HuH-7 (cell line): ENCODE measurements at places on chromosomes 4 and X.
A peak's percentile ranks its signal among the peaks of the same experiment; 100 is the strongest.

DNA sequence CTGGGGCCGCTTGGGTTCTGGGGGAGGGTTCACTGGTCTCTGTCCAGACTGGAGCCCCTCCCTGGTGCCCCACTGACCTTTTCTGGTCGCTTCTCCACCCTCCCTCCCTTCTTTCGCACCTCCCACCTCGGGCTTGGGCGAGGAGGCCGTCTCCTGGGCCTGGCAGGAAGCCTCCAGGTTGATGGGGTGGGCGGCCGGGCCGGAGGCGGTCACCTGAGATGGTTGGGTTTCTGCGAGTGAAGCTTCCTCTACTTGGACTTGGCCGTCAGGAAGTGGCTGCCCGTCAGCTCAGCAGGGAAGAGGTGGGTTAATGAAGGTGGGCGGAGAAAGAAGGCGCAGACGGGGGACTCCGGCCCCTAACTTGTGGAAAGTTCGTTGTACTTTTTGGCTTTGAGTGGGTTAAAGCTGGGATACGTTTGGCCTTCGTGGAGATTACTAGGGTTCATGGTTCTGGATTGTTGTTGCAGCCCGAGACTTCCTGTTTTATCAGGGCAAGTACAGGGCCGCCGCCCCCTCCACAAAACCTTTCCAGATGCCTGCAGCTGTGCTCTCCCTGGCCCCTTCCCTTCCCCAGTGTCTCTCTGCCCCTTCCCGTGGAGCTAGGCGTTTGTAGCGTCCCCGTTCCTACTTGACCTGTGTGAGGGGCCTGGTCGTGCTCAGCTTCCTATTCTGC is 1.2 kb downstream of the AKAP17A start:
- DNase-seq = no peak

GRCh38 chr4:162265802-162266201 is 102.0 kb upstream of the FSTL5 start:
- DNase-seq = no peak

DNA sequence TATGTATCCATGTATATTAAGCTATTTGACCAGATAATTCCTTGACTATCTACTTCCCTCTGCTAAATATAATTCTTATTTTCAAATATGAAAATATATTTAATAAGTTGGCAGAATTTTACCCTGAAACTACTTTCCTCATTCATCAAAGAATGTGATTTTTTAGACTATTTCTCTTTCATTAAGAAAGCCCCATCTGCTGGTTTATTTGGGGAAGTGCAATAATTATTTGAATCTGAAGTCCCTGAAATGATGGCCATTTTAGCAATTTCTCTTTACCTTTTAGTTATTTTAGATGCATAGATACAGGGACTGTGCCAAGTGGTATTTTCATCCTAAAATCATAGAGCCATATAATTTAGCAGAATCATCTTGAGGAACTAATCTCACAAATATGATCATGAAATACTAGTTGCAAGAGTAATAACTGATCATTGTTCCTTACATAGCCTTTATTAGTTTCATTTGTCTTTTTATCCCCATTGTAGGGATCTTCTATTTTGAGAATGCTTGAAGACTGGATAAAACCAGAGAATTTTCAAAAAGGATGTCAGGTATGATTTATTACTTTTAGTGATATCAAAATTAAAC is 39.0 kb downstream of the ENPEP start:
- DNase-seq = no peak

DNA sequence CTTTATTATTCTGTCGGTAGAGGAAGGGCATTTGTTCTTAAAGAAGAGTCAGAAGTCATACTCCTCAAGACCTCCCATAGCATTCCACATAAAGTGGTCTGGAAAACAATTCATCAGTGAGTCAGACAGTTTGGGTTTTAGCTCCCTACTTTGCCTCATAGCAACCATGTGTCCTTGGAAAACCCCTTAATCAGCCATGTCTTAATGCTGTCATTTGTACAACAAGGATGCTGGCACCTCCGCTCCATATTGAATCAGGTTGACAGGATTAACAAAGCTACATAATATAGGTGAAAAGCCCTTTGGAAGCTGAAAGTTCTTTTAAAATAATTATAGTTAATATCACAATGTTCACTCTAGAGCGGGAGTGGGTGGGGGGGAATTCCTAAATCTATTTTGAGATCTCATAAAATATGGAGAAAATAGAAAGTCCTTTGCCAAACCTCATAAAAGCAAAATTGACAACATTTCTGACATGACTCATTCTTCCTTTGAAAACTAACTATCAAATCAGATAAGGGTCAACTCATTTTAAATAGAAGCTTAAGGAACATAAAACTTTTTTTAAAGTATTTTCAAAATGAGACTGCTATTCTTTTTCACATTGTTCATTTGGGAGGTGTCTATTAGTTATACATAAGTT is 37.3 kb upstream of the GUCY1A1 start:
- DNase-seq = no peak

GRCh38 chr4:2712261-2712842 is 43.8 kb downstream of the TNIP2 start:
- peak; percentile 31 for DNase-seq

- no peak for DNase-seq
These were observed 4.5 kb upstream of the FGF16 start for GRCh38 chrX:77442728-77443127.

DNA sequence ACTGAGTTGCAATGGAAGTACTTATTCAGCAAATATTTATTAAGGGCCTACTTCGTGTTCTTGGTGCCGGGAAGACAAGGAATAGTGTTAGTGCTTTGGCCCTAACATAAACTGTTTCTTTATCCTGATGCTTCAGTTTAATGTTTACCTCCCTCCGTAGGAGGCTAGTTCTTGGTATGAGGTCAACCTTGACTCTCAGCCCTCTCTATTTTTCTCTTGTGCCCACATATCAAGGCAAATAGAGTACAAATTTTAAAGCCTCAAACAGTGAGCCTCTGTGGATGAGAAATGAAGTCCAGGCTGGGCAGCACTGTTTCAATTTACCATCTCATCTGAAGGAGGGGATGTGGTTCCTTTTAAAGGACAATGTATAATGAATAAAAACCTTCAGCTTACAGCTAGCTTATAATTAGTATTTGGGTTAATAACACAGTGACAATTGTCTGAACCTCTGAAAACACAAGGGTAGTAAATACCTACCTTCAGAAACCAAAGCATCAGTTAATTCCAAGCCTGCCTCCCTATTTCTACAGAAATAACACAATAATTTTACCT is 68.5 kb downstream of the SH3RF1 start:
- DNase-seq = no peak

- no peak for DNase-seq
These were observed 6.5 kb downstream of the TBC1D14 start for GRCh38 chr4:6916069-6916586.

DNA sequence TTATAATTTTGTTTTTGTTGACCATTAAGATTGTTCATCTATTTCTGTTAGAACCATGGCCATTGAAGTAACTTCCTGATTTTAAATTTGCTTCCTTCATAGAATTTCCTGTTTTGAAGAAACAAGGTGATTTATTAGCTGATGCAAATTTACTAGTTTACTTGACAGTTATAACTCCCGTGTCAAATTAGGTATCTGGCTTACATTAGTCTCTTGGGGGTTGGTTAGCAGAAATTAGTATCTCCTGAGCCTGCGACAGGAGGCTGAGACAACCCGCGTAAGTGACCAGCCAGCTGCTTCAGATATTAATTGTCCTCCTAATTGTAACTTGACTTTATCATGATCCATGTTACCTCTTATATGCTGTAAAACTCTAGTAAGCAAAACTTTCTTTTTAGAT is 154.3 kb downstream of the CFAP299 start:
- no peak for DNase-seq

- DNase-seq = no peak
These were observed 101.9 kb downstream of the CEP135 start for GRCh38 chr4:56050625-56051024.

GRCh38 chr4:165602621-165603020 is 223.8 kb downstream of the CPE start:
- DNase-seq = no peak

- no peak for DNase-seq
These were observed 569.4 kb downstream of the BCOR start for GRCh38 chrX:39528161-39528916.

DNA sequence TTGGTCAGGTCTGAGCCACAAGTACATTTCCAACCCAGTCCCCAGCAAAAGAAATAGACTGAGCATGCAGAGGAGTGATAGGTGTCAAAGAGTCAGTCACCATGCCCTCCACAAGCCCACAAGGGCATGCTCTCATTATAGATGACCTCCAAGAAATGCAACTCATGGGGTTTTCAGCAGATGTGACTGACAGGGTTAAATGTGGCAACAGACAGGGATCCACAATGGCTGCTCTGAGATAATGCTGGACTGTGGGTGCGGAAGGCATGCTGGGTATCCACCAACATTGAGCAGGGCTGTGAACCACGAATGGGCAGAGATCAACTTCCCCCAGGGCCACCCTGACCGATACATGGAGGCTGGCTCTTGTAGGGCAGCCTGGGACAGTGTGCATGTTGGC is 115.8 kb downstream of the BCOR start:
- DNase-seq = no peak

- DNase-seq = no peak
These were observed 1.4 kb downstream of the MAEA start for GRCh38 chr4:1291091-1291490.

- DNase-seq = peak; percentile 34
These were observed 999 bp upstream of the CTBP1 start for GRCh38 chr4:1249731-1250526.

GRCh38 chr4:158873795-158874401 is 105.1 kb downstream of the FNIP2 start:
- DNase-seq = no peak

DNA sequence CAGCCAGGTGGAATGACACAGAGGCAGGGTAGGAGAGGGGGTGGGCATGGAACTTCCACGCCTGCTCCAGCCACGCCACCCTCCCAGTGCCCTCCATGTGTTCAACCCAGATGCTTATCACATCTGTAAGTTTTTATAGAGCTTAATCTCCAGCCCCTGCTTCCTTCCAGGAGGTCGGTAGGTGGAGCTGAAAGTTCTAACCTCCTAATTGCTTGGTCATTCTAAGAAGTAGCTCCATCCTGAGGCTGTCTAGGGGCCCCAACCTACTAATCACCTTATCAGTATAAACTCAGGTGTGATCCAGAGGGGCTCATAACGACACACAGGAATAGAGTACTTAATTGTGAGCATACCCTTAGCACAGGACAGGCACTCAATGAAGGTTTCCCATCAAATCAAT is 18.3 kb downstream of the QDPR start:
- no peak for DNase-seq

GRCh38 chr4:65645185-65645584 is 25.1 kb downstream of the EPHA5 start:
- DNase-seq = no peak

- no peak for DNase-seq
These were observed 1270.9 kb downstream of the ADGRL3 start for GRCh38 chr4:62471021-62471420.

DNA sequence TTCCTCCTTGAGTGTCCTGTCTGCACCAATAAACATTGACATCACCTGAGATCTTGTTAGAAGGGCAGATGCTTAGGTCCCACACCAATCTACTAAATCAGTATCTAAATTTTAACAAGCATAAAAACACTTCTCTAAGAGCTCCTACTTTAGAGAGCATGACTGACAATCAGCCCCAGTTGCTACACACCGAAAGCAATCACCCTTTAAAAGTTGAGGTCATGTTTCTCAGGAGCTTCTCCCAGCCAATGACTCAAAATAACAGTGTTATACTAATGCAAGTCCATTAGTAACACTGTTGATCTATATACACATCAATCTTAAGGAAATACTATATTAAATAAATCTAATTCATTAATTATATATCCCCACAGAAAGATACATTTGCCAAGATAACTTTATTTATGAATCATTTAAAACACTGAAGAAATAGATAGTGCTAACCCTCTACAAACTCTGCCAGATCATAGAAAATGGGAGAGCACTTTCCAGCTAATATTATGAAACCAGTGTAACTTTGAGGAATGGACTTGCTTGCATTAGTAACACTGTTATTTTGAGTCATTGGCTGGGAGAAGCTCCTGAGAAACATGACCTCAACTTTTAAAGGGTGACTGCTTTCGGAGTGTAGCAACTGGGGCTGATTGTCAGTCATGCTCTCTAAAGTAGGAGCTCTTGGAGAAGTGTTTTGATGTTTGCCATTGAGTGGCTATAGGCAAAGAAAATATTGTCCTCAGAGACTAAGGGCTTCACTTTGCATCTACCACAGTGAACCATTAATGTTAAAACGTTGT is 109.8 kb upstream of the HDX start:
- DNase-seq = no peak

GRCh38 chr4:42144028-42144427 is 8.4 kb downstream of the BEND4 start:
- no peak for DNase-seq

- DNase-seq = no peak
These were observed 2050.7 kb downstream of the ARAP2 start for GRCh38 chr4:34193451-34194154.

DNA sequence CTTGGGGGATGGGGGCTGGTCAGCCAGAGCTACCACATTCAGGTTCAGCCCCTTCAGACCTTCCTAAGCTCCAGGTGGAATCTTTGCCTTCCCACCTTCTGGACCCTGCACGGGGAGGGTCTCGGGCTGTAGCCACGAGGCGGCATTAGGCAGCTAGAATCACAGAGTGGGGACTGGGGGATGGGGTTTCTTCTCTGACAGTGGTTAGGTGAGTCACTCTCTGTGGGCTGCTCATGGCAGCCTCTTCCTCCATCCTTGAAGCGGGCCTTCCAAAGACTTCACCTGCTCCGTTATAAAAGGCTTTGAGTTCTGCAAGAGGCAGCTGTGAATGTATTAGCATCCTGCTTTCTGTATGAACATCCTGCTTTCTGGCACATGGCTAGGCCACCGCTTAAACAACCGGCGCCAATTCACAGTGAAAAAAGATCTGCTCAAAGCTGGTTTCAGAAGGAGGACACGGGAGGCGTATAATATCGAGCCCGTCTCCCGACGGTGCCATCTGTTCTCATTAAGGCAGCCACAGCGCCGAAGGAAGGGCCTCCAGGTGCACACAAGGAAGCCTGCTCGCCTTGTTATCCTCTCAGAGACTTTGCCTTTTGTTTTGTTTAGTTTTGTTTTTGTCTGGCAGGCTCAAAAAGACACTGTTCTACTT is 74.3 kb upstream of the IGFBP7 start:
- DNase-seq = no peak

- no peak for DNase-seq
These were observed 34.2 kb downstream of the FAM193A start for GRCh38 chr4:2570551-2571222.
